ENCODE measurements at places on chromosomes 16 and 17.

- DNase-seq = no peak
These were observed 137.5 kb downstream of the SDK2 start for GRCh38 chr17:73506470-73507435.

GRCh38 chr17:550463-551180 is 164.0 kb downstream of the VPS53 start:
- DNase-seq = no peak

DNA sequence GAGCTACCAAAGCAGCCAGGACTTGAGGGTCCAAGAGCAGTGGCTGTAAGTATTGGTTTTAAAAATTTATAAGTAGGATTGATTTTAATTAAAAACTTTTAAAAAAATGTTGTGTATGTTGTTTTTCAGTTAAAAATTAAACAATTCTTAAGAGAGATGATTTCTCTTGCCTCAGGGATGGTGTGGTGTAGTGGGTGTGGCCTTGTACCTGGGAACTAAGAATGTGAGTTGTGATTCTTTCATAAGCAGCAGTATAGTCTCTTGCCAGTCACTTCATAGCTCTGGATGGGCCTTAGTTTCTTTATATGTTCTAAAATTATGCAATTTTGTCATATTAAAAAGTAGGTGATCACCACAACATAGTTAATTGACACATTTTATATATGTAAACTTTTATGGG is 99.5 kb downstream of the FTO start:
- DNase-seq = no peak

DNA sequence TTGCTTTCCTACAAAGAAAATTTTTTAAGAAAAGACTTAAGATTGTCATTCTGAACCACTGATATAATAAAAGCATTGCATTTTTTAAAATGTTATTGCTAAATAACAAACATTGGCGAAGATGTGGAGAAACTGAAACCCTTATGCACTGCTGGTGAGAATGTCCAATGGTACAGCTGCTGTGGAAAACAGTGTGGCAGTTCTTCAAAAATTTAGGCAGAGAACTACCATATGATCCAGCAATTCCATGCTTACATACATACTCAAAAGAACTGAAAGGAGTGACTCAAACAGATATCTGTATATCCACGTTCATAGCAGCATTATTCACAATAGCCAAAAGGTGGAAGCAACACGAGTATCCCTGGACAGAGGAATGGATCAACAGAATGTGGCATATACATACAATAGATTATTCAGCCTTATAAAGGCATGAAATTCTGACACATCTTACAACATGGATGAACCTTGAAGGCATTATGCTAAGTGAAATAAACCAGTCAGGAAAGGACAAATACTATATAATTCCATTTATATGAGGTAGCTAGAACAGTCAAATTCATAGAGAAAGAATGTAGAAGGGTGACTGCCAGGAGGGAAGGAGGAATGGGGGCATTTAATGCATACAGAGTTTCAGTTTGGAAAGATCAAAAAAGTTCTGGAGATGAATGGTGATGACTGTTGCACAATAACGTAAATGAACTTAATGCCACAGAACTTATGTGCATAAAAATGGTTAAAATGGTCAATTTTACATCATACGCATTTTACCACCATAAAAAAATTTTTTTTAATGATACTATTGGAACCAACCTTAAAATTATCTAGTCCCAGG is 92.1 kb downstream of the CACNG1 start:
- DNase-seq = no peak

- no peak for DNase-seq
These were observed 1.3 kb upstream of the CCDC102A start for GRCh38 chr16:57537581-57538234.

DNA sequence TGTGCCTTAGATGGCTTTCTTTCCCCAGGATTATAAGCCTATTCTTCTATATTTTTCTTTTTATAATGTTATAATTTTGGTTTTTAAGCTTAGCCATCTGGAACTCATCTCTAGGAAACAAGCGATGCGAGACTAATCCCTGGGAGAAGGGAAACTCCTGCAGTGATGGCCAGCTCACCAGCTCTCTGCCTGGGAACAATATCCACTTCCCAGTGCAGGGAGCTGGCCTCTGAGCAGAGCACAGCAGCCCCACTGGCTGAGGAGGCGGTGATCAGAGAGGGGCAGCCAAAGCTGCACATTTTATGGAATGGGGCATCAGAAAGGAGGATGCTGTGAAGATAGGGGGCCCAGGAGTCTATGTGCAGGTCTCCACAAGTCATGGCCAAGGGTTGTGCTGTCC is 183.3 kb downstream of the LGALS9B start:
- DNase-seq = no peak

- no peak for DNase-seq
These were observed 115.1 kb downstream of the PARN start for GRCh38 chr16:14514967-14515366.

- DNase-seq = no peak
These were observed 13.6 kb upstream of the TMEM220 start for GRCh38 chr17:10743316-10744009.

GRCh38 chr16:47787696-47788095 is 326.6 kb downstream of the PHKB start:
- no peak for DNase-seq

DNA sequence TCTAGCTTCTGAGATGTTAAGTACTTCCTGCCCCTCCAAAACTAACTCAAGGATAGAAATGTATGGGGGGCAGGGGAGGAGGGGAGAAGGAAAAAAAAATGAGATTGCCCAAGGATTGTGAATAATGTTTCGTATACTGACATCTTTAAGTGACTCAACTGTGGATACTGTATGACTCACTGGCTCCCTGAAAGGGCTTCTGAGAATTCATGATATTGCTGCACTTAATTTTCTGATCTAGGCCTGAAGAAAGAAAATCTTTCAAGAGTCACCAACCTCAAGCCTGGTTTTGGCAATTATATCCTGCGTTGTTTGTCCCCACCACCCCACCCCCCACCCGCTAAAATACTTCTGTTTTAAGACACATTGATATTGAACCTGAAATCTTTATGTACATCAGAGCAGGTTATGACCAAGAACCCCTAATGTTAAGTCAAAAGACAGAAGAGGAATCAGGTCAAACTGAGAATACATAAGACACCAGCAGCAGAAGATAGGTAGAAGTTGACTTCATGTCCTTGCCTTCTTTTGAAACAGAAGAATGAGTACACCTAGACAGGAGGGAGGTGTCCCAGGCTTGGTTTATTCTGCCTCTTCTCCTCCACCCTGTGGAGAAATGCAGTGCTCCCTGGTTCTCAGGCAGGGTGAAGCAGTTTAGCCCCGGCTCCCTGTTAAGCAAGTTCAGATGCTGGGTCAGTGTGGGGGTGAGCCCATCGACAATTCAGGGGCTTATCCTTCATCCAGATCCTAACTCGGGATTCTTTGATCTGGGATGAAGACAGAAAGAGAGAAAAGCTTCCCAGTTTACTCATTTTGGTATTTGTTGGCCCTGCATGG is 3.3 kb upstream of the FBXL20 start:
- DNase-seq = no peak

DNA sequence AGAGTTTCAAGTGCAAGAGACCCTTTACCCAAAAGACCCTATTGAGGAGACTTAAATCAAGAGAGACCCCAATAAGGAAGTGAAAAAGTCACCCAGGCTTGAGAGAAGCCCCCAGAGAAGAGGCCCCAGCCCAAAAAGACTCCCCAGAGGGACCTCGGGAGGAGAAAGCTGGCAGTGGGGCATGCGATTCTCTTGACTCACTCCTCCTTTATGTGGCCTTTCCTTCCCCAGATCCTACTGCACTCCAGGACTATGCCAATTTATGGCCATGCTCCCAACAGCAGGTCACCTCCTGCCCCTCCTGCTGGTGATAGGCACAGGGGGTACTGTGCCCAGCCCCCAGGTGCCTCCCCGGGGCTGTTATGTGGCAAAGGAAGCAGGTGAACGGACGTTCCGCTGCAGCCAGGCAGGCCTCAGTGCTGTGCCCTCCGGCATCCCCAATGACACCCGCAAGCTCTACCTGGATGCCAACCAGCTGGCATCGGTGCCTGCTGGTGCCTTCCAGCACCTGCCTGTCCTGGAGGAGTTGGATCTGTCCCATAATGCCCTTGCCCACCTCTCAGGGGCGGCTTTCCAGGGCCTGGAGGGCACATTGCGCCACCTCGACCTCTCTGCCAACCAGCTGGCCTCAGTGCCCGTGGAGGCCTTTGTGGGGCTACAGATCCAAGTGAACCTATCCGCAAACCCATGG is 16.3 kb downstream of the LRRC3C start:
- no peak for DNase-seq

DNA sequence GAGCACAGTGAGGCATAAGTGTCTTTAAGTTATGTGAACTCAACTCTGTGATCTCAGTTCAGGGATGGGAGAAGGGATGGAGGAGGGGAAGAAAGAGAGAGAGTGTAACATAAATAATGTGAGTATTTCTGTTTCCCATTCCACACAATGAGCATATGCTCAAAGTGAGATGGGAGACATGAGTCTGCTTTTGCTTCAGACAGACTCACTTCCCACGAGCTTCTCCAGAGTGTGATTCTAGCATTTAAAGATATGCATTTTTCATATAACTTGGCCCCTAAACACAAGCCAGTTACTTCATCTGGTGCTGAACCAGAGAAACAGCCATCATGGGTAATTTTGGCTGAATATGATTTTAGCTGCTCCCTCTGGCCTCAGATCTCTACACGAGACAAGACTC is 35.0 kb downstream of the SHISA9 start:
- DNase-seq = no peak

DNA sequence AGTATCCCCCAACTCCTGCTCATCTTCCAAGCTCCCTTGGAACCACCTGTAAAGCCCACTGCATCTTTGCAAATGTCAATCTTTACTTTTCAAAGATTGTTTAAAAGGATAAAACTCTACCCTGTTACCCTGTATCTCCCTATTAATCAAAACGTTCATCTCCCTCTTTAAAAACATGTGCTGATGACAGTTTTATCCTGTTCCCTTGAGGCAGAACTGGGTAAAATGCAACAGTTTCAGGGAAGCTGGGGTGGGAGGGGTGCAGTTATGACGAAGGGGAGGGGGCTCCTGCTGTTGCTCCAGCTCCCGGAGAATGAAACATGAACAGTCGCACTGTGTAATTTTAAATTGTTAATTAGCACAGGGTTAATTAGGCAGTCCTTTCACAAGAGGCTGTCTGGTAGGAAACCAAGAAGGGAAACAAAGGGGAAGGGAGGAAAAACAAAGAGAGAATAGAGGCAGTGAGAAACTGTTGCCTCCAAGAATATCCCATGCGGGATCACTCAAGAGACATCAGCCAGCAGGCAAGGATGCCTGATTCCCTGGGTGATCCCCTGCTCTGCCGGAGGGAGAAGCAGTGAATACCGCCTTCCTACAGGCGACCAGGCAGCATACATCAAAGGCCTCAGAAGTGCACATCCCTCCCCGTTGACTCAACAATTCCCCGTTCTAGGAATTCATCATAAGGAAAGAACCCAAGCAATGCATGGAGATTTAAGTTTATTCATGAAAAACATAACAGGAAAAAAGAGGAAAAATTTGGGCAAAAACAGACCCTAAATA is 84.2 kb downstream of the ZFHX3 start:
- DNase-seq = no peak

GRCh38 chr16:11562411-11562810 is 24.3 kb downstream of the LITAF start:
- DNase-seq = no peak
